ENCODE measurements at places on chromosomes 11 and 22.

DNA sequence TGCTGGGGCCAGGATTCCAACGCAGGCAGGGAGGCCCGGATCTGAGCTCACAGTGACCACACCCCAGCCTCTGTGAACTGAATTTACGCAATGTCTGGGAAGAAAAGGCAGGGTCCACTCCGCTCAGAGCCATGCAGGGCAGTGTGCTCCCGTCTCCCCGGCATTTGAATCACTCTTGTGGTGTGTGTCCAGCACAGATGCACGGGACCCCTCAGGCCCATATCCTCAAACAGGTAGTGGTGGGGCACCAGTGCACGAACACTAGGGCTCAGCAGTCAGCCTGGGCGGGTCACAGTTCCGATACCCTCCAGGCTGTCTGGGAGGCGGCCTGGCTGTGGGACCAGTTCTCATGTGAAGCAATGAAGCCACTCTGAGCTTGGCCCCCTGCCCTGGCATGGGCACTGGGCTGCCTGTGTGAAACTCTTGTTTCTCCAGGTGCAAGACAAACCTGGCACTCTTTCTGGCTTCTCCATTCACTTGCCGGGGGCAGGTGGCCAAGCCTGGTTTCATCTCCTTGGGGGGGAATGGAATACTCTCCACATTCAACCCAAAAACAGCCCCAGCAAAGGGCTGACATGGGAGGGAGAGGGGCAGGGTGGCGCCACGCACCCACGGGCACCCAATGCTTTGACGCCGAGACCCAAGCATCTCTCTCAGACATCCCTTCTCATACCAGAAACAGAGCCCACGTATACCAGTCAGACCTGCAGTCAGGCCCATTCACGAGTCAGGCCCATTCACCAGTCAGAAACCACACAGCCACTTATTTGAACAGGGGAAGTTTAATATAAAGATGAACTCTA is 14.3 kb downstream of the DHCR7 start:
- no peak for DNase-seq

- no peak for DNase-seq
Observed at GRCh38 chr11:75625991-75626888, 42.6 kb downstream of the MAP6 start.

DNA sequence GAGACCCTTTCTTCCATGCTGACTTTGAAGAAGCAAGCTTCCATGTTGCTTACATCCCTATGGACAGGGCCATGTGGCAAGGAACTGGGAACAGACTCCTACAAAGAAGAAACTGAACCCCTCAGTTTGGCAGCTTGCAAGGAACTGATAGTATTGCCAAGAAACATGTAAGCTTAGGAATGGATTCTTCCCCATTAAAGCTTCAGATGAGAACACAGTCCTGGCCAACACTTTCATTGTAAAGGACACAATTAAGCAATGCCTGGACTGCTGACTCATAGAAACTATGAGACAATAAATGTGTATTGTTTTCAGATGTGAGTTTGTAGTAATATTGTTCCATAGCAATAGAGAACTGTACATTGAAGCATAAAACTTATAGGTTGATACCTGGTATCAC is 82.4 kb downstream of the AASDHPPT start:
- DNase-seq = no peak

- DNase-seq = no peak
Observed at GRCh38 chr22:36012332-36012731, 16.3 kb downstream of the RBFOX2 start.

GRCh38 chr22:42645341-42645937 is 3.8 kb downstream of the CYB5R3 start:
- no peak for DNase-seq

Measured in CMK (cell line).